Endothelial cell of coronary artery (primary cell): ENCODE measurements at places on chromosomes 2 and 18. TPM values are rescaled to one million over a fixed set of nuclear protein-coding genes. Genes with fewer than 3 reads are reported as not detected.

DYSF gene
- 87.3 and 142 TPM in 2 replicates for total RNA-seq

GPR45 gene
- not detected in 2 replicates for total RNA-seq

CCDC102B gene
- total RNA-seq, result 2.5 and 2.9 TPM in 2 replicates

NT5C1B gene
- not detected in 2 replicates for total RNA-seq

BOLL gene
- not detected in 2 replicates for total RNA-seq

KCNJ3 gene
- not detected in 2 replicates for total RNA-seq

ENOSF1 gene
- total RNA-seq, result 19.0 and 30.8 TPM in 2 replicates

EDAR gene
- not detected in 2 replicates for total RNA-seq

ZNF396 gene
- total RNA-seq, result 0.36 and 0.56 TPM in 2 replicates

UBR3 gene
- 25.6 and 34.9 TPM in 2 replicates for total RNA-seq

EVX2 gene
- not detected in 2 replicates for total RNA-seq

DES gene
- not detected in 2 replicates for total RNA-seq

GPAT2 gene
- 3.8 and 11.9 TPM in 2 replicates for total RNA-seq

LIPG gene
- 48.0 and 56.4 TPM in 2 replicates for total RNA-seq

DPP10 gene
- total RNA-seq, result not detected in 2 replicates

GCKR gene
- total RNA-seq, result 6.7 and 9.3 TPM in 2 replicates

GCC2 gene
- 16.7 and 26.1 TPM in 2 replicates for total RNA-seq

FKBP7 gene
- 24.3 and 26.7 TPM in 2 replicates for total RNA-seq

MEP1B gene
- total RNA-seq, result 0.19 TPM in 1 of 2 replicates, not detected in the other

NETO1 gene
- total RNA-seq, result not detected in 2 replicates

PAX3 gene
- total RNA-seq, result 1.2 TPM in 1 of 2 replicates, not detected in the other

CENPA gene
- 5.2 and 13.0 TPM in 2 replicates for total RNA-seq

ZSWIM2 gene
- total RNA-seq, result not detected in 2 replicates

THOC1 gene
- 36.8 and 37.4 TPM in 2 replicates for total RNA-seq

CNTNAP5 gene
- total RNA-seq, result 0.09 TPM in 1 of 2 replicates, not detected in the other

AFG3L2 gene
- total RNA-seq, result 40.5 and 43.6 TPM in 2 replicates

EPHA4 gene
- total RNA-seq, result 19.8 and 29.6 TPM in 2 replicates

SFTPB gene
- not detected in 2 replicates for total RNA-seq

CAPG gene
- 28.0 and 53.5 TPM in 2 replicates for total RNA-seq

PLEK gene
- total RNA-seq, result under 0.01 and 0.09 TPM in 2 replicates

PAIP2B gene
- total RNA-seq, result 0.54 and 0.85 TPM in 2 replicates

PRKD3 gene
- 55.1 and 73.8 TPM in 2 replicates for total RNA-seq
